ENCODE measurements at places on chromosomes 11 and 22.
A peak's percentile ranks its signal among the peaks of the same experiment; 100 is the strongest.

- DNase-seq, result no peak
Observed at GRCh38 chr11:1303126-1303821, 6.2 kb downstream of the TOLLIP start.

- DNase-seq, result peak; percentile 76
Observed at GRCh38 chr11:77407613-77408012, 66.3 kb downstream of the PAK1 start.

- DNase-seq, result no peak
Observed at GRCh38 chr11:25910086-25910485, 421.8 kb upstream of the ANO3 start.

DNA sequence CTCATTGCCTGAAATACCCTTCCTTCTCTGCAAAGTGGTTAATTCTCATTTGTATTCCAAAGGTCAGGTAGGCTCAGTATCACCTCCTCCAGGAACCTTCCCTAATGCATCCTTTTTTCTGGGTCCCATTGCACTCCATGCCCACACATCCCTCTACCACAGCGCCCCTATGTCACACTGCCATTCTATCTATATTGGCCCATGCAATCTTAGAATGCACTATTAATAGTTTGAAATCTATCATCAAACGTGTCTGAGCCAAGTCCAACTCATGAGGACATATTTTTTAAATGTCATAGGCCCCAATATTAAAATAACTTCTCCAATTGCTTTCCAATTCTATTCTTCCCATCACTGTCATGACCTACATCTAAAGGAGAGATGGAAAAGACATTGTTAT, 495.1 kb downstream of the SOX6 start:
- no peak for DNase-seq

GRCh38 chr11:85762226-85762625, 48.7 kb downstream of the SYTL2 start:
- peak; percentile 25 for DNase-seq

DNA sequence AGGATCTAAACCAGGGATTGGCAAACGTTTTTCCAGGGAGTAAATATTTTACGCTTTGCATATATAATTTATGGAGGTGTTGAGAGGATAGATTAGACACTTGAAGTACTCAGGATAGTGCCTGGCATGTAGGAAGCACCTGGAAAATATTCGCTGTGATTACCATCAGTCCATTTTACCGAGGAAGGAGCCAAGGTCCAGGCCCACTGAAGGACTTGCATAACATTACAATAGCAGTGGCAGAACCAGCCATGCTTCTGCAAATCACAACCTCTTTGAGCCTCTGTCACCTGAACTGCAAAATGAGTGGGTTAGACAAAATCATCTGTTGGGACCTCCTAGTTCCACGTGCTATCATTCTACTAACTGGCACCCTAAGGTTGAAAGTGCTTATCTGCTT, 5.4 kb downstream of the FUT4 start:
- no peak for DNase-seq

DNA sequence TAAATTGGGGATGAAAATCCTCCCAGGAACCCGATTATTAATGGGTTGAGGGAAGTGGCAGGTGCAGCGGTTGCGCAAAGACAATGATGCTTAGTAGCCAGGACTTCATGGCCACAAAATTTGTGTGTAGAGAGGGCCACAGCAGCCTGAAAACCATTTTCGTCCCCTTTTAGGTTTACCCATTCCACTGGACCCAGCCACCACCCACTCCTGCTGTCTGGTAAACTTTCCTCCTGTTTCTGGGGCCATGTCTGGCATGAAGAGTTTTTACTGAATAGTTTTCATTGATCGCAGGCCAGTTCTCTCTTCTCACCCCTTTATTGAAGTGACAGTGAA, 69.5 kb upstream of the SYT13 start:
- DNase-seq, result no peak

GRCh38 chr11:115869780-115870431, 365.7 kb upstream of the CADM1 start:
- peak; percentile 62 for DNase-seq

DNA sequence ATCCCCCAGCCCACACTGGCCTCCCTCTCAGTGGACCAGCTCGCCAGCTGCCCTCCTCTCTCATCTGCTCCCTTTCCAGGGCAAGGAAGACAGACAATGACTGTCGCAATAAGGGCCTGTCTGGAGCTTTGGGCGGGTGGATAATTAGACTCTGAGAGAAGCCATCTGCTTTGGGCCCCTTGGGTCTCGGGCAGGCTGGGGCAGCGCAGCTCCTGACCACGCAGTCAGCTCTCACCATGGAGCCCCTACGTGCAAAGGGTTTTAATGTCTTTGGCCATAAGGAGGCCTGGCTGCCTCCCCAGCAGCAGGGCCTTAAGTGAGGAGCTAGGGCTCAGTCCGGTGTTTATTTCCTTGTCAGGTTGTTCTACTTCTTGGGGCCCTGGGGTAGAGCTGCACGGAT, 153.9 kb downstream of the CHST1 start:
- DNase-seq, result no peak

- DNase-seq, result peak; percentile 65
Observed at GRCh38 chr11:118618115-118618990, 10.9 kb downstream of the PHLDB1 start.

- no peak for DNase-seq
Observed at GRCh38 chr11:73164803-73165540, 22.9 kb upstream of the FCHSD2 start.

DNA sequence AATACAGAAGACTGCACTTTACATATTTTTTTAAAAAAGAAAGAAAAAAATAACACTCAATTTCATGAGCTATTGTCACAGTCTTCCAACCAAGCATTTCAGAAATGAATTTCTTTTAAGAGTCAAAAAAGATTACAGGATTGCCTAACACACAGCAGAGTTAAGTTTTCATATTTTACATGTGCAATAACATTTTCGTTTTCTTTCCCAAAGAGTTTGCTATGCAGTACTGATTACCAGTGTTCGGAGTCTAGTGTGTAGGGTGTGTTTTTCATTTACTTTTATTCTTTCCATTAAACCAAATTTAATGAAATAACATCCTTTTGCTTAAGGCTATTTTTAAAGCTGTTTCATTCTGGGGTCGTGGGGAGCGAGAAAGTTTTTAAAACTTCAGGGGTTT, 53.2 kb downstream of the MN1 start:
- no peak for DNase-seq

- no peak for DNase-seq
Observed at GRCh38 chr11:93542811-93543229, 371 bp downstream of the SMCO4 start.

- DNase-seq, result no peak
Observed at GRCh38 chr22:50708474-50708873, 29.5 kb upstream of the ACR start.

DNA sequence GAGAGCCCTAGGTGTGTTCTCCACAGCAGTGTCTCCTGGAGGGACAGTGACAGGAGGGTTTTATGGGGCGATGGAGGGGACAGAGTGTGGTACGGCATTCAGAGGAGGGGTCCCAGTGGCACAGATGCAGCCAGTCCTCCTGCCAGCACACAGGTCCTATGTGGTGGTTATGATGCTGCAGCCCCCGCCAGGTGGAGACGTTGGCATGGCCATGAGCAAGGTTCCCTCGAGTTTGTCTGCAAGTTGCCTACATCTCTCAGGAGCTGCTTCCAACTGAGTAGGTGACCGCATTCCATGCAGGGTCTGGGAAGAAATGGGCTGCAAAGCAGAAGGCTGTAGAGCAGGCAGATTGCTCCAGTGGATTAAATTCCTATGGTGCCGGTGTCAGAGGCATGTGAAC, 646.0 kb downstream of the TBC1D22A start:
- no peak for DNase-seq

GRCh38 chr11:34640050-34640923, 19.4 kb downstream of the EHF start:
- no peak for DNase-seq

DNA sequence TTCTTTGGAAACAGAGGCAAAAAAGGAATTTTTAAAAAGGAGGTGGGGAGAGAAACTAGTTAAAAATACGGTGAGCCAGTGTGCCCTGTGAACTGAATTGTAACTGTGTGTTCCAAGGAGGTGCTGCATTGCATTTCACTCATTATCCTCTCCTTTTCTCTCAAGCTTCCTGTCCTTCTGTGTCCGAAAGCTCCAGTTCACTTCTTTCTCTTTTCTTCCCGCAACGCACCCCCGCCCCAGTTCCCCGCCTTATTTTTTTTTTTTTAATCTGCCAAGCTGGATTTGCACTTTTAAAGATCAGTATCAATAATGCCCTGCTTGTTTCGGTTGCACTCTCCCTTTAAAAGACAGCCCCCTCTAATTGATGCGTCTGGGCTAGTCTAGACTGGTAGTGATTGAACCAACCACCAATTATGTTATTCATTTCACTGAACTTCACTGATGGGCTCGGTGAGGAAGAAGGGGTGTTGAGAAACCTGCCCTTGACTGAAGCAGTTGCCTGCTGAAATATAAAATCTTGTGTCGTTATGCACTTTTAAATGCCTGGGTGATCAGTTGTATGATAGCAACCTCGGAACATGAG, 18.5 kb downstream of the BLID start:
- no peak for DNase-seq

DNA sequence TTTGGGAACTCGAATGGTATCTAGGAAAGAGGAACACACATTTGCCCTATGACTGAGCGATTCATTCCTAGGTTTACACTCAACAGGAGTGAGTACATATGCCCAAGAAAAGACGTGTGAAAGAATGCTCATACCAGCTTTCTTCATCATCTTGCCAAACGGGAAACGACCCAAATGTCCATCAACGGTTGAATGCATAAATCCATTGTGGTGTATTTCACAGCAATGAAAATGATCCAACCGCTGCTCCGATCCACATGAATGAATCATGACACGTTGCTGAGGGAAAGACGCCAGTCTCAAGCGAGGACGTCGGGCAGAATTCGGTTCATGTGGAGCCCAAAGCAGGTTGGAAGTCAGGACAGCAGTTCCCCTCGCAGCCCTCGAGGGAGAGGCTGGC, 71.5 kb downstream of the CYTH4 start:
- peak; percentile 36 for DNase-seq

- DNase-seq, result peak; percentile 58
Observed at GRCh38 chr11:62104816-62105653, 18.8 kb upstream of the INCENP start.

- peak; percentile 94 for DNase-seq
Observed at GRCh38 chr11:64165842-64166635, at the start of gene MACROD1. Gene MACROD1, minus strand, starts transcription at chr11:64166113. Its CDS starts 119 bp downstream, at chr11:64165994.

GRCh38 chr11:64745521-64746328, 1.8 kb upstream of the RASGRP2 start:
- DNase-seq, result peak; percentile 89

GRCh38 chr11:69075421-69076128, 26.8 kb downstream of the TPCN2 start:
- peak; percentile 97 for DNase-seq

- DNase-seq, result no peak
Observed at GRCh38 chr11:61092280-61092766, 10.0 kb upstream of the CD5 start.

DNA sequence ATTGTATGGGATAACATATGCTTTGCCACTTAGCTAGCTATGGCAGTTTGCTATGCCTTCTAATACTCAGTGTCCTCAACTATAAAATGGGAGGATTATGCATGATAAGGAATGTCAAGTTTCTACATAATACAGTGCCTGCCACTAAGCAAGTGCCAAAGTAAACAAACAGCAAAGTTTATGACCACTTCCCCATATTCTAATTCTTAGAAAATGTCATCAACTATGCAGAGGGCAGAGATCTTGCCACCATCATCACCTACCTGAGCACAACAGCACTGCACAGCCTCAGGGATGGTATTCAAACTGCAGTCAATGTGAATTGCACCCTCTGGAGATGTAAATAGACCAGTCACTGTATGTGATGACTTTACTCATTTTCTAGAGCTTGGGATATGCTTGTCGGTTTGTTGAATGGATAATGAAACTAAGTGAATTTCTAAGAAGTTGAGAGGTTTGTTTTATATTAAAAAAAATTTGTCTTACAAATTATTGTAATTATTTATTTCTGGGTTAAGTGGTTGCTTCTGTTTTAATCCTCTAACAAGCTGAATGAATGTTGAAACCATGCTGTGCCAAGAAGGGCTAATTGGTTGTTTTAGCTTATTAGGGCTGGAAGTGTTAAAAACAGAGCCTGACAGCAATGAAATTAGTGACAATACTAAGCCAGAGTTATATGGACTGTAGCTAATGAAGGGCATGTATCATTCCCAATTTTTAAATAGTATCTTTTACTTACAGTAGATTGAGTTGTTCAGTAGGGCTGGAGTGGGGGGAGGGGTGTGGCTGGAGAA, 398.4 kb downstream of the CNTN5 start:
- DNase-seq, result no peak

- peak; percentile 86 for DNase-seq
Observed at GRCh38 chr22:28075358-28075981, 156.4 kb upstream of the PITPNB start.

DNA sequence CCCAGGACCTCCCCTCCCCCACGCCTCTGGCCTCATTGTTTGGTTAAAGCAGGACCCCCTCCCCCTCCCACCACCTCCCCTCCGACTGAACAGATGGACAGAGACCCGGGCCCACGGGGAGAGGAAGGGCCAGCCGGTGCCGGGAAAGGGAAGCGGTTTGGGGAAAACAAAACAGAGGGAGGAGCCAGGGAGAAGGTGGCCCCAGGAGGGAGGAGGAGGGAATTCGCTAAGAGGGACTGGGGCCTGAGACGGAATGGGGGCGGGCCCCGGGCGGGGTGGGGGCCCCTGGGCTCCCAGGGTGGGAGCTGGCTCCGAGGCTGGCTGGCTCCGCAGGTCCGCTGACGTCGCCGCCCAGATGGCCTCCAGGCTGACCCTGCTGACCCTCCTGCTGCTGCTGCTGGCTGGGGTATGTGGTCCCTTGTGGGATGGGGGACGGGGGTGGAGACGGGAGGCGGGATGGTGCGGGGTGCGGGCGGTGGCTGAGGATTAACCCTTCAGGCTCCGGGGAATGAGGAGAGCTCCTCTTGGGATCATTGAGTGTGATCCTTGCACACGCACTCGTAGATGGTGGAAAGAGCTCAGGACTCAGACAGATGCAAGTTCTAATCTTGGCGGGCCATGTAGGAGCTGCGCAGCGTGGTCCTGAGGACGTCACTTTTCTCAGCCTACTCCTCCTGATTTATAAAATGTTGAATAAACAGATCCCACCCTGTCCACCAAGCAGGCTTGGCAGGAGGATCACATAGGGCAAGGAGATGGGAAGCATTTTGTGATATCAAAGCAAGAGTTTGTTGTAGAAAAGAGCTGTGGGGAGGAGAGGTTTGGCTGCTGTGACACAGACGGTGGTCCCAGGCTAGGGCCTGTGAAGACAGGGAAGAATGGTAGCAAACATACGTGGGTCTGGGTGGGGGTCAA, 688 bp downstream of the SERPING1 start:
- peak; percentile 93 for DNase-seq

DNA sequence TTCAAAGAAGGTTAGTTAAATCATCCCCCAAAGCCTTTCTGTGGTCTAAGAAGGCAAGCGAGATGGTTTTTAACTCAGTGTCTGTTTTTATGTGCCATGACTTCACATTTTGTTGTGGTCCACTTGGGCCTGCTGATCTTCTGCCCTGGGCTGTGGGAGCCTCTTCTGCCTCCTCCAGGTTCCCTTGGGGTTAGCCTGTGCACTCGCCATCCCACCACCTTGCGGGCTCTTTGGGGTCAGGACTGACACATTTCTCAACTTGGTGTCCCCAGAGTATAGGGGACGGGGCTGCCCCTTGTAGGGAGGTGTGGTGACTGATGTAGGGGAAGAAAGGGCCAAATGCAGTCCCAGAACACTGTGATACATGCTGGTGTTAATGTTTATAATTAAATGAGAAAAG, 207.0 kb downstream of the TBC1D22A start:
- no peak for DNase-seq

Data from AG20443 (cell line).